Stimulated activated CD8-positive, alpha-beta memory T cell treated with anti-CD3 and anti-CD28 coated beads, Interleukin-15, amount 100 ng/mL, for 48 hours (primary cell): ENCODE measurements at places on chromosomes 2 and 18.

- DNase-seq, result no peak
Measured at GRCh38 chr2:68216454-68217310, 35.6 kb downstream of the PPP3R1 start.

GRCh38 chr2:74191596-74192380 lies 6.6 kb upstream of the MTHFD2 start:
- no peak for DNase-seq

DNA sequence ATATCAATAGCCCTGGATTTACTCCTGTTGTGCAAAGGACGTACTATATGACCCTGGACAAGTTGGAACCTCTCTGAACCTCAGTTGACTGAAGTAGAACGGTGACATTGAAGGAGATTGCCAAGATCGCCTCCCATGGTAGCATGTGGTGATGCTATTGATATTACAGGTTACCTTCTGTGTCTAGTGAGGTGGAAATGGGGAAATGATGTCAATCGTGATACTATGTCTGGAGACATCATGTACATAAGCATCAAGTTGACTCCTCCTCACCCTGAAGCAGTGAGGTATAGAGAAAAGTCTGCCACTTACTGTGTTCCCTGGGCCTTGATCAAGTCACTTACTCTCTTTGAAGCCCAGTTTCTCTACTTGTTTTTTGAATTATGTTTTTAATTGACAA lies 93.9 kb downstream of the KLF7 start:
- DNase-seq, result no peak

DNA sequence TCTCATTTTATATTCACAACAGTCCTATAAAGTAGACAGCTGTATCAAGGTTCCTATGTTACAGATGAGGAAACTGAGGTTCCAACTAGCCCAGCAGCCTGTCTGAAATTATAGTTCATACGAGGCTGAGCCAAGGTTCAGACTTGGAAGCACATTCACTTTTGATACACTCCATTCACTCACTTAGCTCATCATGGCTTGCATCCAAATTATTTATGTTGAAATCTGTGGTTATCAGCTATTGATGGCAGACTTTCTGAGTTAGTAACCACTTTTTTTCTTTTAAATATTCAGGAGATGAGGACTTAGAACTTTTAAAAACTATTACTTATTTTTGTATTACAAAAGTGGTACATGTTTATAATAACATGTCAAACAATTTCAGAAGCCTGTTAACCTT lies 188.2 kb downstream of the MTX2 start:
- no peak for DNase-seq
